ENCODE measurements at places on chromosomes 13 and 19.

DNA sequence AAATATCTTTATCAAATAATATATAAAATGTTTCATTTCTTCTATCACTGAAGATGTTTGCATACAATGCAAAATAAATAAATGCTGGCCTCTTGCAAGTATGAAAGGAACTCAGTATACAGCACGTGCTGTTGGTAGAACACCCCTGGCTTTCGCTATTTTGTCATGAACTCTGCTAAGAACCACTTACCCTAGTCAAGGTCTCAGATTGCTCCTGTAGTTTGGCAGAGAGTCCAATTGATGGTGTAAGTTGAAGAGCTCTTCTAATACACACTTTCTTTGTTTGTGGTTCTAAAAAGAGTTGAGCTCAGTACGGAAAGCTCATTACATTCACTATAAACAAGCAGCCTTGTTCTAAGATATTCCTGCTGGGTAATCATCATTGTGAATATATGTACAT is 1258.9 kb downstream of the EFNB2 start:
- DNase-seq, result no peak

- no peak for DNase-seq
Observed at GRCh38 chr19:17548145-17548544, 7.3 kb upstream of the COLGALT1 start.

DNA sequence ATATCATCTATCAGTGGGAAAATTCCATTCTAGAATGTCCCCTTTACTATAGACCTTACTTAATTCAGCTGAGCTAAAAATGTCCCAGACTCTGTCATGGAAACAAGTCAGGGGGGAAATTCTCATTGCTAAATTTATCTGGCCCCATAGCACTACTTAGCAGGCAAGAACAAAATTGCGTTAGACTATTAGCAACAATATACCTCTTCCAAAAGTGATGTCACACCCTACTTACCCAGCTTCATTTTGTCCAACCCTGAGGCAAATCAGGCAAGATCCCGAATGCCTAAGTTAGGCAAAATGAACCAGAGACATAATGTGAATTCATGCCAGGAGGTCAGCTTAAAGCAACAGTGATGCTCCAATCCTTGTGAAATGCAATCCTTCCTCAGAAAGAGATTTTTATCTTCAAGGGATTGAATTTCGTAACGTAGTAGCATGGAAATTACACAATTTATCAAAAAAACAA is 93.7 kb downstream of the FRY start:
- DNase-seq, result no peak

DNA sequence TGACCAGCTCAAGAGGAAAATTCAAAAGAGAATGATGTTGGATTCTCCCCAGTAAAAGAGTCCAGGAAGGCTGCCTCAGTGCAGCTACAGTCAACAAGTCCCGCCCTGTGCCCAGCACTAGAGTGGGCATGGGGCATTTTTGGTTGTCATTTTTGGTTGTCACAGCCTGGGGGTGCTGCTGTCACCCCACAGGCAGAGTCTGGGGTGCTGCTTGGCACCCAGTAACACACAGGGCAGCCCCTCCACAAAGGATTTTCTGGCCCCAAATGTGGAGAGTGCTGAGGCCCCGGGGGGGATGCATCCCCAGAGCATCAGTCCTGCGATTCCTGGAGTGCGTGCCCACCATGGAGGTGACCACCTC is 28.2 kb upstream of the TMEM255B start:
- no peak for DNase-seq

GRCh38 chr19:51227966-51228365 is 3.1 kb downstream of the CD33 start:
- no peak for DNase-seq

DNA sequence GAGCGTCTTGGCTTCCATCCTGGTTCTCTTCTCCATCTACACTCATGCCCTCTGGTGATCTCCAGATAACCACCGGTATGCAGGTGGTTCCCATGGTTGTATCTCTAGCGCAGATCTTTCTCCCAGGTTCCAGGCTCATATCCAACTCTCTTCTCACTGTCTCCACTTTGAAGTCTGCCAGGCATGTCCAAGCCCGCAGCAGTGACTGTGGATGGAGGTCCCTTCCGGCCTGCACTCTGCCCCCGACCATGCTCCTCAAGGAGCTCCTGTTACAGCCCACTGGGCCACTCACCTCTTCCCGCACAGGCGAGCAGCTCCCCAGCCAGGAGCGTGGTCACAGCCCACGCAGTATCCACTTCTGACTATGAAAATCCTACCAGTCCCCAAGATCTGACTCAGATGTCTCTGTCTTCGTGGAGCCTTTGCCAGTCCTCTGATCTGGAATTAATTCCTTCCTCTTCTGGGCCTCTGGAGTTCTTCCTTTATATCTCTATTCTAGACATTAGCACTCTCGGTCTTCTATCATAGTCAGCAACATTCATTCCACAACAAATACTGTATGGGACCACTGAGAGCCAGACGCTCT is 100.2 kb downstream of the TEX26 start:
- DNase-seq, result no peak

DNA sequence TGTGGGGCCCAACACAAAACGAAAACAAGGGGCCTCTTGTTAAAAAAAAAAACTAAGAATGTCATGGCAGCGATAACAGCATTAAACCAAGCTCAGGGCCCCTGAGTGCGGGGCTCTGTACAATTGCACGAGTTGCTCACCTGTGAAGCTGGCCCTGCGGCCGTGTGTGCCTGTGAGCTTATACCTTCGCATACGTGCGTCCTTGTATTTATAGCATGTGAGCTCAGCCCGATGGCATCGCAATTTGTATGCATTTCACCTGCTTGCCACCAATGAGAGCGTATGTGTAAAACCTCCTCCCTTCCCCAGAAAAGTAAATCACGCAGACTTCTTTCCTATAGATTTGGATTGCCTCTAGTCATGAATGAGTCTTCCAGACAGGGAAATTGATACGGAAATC is 17.1 kb downstream of the HNRNPM start:
- no peak for DNase-seq

GRCh38 chr13:25657157-25657556 is 285.4 kb downstream of the ATP8A2 start:
- DNase-seq, result no peak
